ENCODE measurements at places on chromosomes 4 and X.

- no peak for DNase-seq
Measured at GRCh38 chr4:171024720-171025303, 788.4 kb upstream of the GALNTL6 start.

GRCh38 chrX:9318766-9319165 is 146.1 kb upstream of the TBL1X start:
- no peak for DNase-seq

DNA sequence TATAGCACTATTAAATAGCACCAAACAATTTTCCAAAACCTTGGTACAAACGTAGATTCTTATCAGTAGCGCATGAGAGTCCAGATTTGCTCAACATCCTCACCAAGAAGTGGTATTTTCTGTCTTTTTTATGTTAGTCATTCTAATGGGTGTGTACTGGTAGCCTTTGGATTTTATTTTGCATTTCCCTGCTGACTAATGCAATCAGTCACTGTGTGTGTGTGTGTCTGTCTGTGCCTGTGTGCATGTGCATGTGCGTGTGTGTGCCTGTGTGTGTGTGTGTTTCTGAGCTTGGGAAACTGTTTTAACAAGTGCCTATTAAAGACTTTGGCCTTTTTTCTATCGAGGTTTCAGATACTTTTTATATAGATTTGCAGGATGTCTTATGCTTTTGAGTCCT is 82.2 kb upstream of the MAGEA10 start:
- DNase-seq: no peak

DNA sequence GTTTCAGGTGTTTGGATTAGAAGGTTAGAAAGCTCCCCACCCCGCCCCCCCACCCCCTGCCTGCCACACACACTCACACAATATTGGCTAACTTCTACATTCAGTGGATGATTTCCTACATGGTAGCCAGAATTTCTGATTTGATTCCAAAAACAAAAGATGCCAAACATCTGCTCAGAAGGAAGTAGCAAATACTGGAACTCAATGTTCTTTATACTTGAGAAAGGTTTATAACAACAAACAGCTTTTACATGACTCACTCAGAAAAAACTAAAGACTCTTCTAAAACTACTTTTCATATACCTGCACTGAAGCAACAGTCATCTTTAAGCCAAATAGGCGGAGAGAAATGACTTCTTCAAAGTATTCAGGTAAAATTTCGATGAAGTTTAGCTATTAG is 750.5 kb upstream of the POU3F4 start:
- DNase-seq: no peak

DNA sequence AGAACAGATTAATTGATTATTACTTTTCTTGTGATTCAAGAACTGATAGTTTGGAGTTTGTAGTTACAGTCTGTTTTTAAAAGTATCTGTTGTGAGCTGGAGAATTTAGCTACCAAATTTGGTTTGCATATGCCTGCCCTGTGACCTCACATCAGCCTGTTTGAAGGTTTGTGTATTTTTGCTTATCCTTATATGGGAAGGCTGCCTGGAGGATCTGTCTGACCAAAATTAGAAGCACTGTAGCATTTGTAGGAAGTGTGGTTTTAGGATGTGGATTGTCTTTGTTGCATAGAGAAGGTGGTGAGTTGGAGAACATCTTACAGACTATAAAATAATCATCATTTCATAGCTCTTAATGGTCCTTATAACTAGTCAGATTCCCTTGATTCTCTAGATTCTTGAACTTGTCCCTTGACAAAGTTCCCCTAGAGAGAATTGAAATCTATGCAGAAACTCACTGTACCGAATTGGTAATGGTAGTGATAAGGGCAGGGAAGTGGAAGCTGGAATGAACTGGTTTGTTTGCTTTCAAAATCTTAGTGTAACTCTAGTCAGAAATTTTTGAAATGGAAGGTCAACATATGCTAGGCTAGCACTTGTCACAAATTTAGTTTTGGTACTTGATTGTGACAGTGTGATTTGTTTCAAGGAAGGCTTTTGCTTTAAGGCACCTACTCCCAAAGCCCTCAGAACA is 57.3 kb downstream of the SH3BGRL start:
- no peak for DNase-seq

GRCh38 chrX:46354481-46354880 is 190.7 kb downstream of the ZNF674 start:
- no peak for DNase-seq

- DNase-seq: no peak
Measured at GRCh38 chr4:14222377-14223029, 595.0 kb upstream of the BOD1L1 start.

GRCh38 chrX:9846631-9847030 is 60.4 kb downstream of the SHROOM2 start:
- DNase-seq: no peak

DNA sequence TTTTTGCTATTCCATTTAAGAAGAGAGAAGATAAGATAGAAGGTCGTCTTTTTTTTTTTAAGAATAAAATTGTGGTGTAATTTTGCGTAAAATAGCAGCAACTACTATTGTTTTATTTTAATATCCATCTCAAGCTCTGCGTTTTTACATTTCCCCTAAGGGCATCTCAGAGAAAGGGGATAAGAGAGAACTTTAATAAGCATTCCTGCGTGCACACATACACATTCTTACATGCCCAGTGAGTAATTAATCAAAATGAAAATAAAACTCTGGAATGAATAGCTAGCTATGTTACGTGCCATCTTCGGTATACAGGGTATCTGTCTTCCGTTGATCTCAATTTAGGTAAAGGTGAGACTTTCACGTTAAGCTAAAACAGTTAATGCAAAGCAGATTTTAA is 200.3 kb upstream of the TENM3 start:
- DNase-seq: no peak

GRCh38 chr4:165464376-165464775 is 85.6 kb downstream of the CPE start:
- DNase-seq: no peak

GRCh38 chr4:38563707-38564495 is 100.1 kb upstream of the KLF3 start:
- no peak for DNase-seq

- DNase-seq: no peak
Measured at GRCh38 chr4:19473569-19473968, 778.1 kb upstream of the SLIT2 start.

- DNase-seq: no peak
Measured at GRCh38 chrX:78140206-78140605, 756 bp upstream of the TAF9B start.

DNA sequence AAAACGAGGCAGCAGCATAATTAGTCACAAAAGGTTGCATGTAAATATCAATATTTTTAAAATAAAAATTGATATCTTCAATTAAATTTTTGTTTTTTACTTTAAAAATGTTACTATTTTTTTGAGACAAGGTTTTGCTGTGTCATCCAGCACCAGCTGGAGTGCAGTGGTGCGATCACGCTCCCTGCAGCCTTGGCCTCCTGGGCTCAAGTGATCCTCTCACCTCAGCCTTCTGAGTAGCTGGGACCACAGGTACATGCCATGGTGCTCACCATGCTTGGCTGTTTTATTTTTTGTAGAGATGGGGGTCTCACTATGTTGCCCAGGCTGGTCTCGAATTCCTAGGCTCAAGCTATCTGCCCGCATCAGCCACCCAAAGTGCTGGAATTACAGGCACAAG is 96.8 kb upstream of the FRAS1 start:
- no peak for DNase-seq
